ENCODE measurements at places on chromosomes 5 and 9.

DNA sequence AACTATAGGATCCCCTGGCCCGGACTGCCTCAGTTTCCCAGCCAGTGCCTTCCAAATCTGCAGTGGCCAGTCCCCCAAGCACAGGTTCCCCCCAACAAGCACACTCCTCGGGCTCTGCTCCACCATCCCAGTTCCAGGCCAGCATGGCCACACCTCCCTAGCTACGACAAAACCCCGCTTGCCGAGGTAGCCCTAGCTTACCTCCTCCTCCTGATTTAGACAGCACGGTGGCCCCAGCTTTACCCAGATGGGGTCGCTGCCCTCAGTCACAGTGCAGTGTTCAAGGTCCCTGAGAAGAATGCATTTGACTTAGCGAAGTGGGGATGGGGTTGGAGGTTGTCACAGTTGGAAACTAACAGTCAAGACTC lies 40.8 kb upstream of the GARNL3 start:
- DNase-seq, result no peak

- DNase-seq, result no peak
Measured at GRCh38 chr9:10112798-10113197, 500.0 kb downstream of the PTPRD start.

DNA sequence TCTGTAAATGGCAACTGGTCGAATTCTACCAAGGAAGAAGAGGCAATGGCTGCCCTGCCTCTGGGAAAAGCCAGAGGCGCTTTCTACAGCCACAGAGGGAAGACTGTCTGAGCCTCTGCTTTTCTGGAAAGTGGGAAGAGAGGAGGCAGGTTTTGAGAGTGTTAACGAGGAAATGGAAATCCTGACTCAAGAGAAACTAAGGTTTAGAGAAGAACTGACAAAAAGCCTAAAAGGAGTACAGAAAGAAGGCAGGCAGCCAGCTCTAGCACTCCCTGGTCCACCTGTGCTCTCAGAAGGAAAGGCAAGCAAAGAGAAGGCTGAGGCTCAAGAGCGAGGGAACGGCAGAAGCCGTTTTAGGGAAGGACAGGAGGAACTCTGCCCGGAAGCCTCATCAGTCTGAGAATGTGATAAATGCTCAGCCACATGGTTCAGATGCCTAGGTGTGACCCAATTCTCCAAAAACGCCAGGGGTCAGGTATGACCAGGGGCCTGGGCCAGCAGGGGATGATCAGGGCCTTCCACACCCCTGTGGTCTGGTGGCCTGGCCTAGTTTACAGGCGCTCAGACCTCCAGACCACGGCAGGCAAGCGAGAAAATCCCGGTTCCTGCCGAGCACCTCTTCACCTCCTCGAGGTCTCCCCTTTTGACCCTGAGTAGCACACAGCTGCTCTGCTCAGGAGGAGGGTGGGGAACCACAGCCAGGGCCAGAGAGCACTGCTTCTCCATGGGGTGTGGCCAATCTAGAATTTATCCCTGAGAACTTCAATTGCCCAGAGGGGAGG lies 79.9 kb upstream of the FBXW11 start:
- DNase-seq, result no peak

DNA sequence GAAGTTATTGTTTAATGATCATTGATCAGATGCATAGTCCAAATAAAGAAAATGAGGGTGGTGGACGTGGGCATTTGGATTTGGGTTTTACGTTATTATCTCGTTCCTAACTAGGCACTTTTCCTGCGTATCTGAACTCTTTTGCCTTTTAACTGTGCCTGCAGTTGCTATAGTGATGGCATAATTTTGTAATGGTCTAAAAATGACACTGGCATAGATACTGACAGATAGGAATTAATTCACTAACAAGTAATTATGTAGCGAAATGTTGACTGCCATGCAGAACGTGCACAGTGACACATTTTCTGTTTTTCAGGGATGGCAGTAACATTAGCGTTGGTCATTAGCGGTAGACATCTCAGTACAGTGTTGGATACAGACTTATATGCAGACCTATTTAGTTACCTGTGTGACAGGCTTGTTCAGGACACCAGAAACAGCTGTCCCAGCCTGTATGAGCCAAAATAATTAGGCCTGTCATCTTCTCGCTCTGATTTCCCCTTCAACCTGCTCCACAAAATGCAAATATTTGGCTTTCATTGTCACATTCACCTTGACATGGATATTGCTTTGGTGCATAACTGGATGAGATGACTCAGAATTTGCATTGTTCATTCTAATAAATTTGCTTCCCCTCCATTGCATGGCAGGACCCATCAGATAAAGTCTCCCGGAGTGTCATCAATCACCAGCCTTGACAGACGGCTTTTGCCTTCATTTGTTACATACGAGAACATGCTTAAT lies 413.3 kb upstream of the IRX1 start:
- no peak for DNase-seq

- DNase-seq, result no peak
Measured at GRCh38 chr5:60810438-60811085, 33.5 kb downstream of the ELOVL7 start.

DNA sequence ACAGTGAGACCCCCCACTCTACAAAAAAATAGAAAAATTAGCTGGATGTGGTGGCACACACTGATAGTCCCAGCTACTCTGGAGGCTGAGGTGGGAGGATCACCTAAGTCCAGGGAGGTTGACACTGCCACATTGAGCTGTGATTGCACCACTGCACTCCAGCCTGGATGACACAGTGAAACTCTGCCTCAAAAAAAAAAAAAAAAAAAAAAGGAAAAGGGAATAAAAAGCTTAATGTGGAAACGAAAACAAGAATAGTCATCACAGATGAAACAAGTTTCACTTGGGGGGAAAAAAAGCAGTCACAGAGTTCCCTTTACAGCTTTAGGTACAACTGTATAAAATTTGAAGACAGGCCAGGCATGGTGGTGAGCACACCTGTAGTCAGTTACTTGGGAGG lies 84.2 kb downstream of the FNBP1 start:
- DNase-seq, result no peak

DNA sequence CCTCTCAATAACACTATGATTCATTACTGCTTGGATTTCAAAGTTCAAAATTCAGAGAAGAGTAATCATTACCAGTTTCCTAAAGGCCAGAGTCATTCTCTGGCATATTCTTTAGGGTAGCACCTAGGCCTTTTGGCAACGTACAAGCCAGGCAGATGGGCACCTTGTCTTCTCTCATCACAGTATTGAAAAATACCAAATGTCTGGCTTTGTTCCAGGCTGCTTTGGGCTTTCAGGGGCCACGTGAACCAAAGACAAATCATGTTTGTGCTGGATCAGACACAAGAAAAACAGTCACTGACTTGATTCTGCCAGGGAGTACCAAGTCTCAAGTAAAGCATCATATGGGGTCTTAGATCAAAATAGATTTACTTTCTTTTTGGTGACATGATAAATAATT lies 15.5 kb downstream of the MEGF9 start:
- DNase-seq, result no peak

GRCh38 chr5:88765171-88765570 lies 117.8 kb downstream of the MEF2C start:
- no peak for DNase-seq

DNA sequence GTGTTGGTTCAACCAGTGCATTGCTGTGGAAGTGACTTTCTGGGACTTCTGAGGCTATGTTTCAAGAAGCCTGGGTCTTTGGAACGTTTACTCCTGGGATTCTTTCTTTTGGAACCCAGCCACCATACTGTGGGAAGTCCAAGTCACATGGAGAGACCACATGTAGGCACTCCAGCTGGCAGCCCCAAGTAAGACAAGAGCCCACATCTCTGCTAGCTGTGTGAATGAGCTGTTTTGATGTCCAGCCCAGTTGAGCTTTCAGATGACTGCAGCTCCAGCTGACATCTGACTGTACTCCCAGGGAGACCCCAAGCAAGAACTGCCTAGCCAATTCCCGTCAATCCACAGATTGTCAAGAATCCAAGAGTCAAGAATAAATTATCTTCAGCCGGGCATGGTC lies 60.1 kb upstream of the SPATA31D4 start:
- no peak for DNase-seq

DNA sequence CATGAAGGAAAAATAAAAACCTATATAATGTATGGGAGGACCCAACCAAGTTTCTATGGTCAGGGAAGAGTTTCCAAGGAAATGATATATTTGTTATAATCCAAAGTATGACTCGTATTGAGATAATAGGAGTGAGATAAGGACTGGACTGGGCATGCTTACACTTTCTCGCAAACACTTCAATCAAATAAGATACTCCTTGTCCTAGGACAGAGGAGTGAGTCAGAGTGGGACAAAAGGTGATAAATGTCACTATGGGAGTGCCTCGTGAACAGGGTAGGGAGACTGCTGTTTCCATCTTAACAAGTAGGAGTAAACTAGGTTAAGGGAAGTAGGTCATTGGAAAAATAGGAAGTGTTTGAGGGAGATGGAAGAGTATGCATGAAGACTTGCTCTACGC lies 47.2 kb downstream of the MACIR start:
- no peak for DNase-seq

- DNase-seq, result no peak
Measured at GRCh38 chr5:73437777-73438644, 10.6 kb downstream of the FOXD1 start.

- no peak for DNase-seq
Measured at GRCh38 chr5:102294886-102295395, 1.1 kb downstream of the SLCO4C1 start.

- no peak for DNase-seq
Measured at GRCh38 chr5:151338734-151339133, 8.6 kb downstream of the SLC36A2 start.

- DNase-seq, result no peak
Measured at GRCh38 chr9:38699337-38699736, 20.6 kb downstream of the FAM240B start.

DNA sequence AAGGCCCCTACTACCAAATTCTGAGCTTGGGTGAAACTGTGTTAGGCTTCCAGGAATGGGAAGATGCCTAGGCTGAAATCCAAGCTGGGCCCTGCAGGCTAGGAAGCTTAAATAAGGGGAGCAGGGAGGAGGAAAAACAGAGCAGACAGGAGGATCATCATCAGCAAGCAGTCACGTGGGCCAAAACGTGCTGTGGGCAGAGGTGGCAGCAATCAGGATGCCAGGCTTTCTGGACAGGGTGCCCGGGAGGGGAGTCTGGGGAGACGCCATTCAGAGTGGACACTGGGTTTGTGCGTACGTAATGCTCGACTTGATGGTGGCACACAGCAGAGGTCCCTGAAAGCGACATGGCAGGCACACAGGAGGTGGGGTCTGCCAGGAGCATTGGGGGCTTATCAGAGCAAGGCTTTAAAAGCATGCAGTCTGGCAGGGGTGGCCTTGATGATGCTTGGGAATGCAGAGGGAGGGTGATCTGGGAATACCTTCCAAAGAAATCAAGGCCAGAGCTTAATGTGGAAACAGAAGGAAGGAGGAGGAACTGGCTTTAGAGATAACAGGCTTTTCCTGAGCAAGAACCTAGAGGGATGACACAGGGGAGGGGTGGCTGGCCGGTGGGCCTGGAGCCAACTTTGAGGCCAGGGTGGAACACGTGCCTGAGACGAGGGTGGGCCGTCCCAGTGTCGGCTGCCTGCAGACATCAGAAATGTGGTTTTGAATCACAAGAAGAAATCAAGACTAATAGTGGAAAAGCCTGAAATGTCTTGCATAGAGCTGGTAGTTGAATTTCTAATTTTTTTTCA lies 212.5 kb downstream of the GADD45G start:
- no peak for DNase-seq

DNA sequence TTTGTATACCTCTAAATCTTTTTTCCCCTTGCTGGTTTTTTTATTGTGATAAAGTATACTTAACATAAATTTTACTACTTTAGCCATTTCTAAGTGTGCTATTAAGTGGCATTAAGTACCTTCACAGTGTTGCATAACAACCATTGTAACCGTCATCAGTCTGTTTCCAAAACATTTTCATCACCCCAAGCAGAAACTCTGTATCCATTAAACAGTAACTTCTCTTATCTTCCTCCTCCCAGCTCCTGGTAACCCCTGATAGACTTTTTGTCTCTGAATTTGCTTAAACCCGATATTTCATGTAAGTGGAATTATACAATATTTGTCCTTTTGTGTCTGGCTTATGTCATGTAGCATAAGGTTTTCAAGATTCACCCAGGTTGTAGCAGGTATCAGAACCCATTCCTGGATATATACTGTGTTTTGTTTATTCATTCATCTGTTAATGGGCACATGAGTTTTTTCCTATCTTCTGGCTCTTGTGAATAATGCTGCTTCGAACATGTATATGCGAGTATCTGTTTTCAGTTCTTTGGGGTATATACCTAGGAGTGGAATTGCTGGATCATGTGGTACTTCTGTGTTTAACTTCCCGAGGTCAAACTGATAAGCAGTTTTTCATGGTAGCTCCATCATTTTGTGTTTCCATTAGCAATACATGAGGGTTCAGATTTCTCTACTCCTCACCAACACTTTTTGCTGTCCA lies 66.4 kb downstream of the EHMT1 start:
- no peak for DNase-seq

- peak; percentile 83 for DNase-seq
Measured at GRCh38 chr9:136978073-136978864, 965 bp downstream of the PTGDS start.

GRCh38 chr5:151671950-151672349 lies 14.8 kb downstream of the SPARC start:
- no peak for DNase-seq

- no peak for DNase-seq
Measured at GRCh38 chr9:87650611-87651295, 75.2 kb upstream of the CTSL start.

DNA sequence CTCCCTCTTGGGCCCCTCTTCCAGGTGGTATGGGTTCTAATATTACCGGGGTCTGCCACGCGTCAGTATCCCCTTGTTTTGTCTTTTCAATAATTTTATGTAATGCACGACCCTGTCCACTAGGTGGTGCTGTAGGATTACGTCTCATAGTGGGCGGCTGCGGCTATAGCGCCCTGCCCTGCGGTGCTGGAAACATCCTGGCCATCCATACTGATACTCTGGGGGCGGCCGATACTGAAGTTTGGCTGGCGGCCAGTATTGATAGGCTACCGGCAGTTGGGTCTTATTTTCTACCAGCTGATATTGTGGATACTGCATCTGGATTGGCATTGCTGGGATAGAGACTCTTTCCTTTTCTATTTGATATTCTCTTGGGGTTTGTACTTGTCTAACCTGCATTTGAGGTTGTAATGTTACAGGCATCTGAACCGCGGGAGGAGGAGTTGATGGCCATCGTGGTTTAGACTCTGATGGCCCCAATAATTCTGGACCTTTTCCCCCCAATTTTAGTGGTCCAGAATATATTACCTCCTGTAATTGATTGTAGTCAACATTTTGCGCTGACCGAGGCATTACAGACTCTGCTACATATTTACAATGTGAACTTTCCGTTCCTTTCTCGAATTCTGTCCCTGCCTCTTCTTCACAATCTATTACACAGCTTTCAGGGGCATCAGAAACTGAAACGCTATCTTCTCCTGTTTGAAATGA lies 3.3 kb upstream of the TMEM141 start:
- peak; percentile 67 for DNase-seq

- no peak for DNase-seq
Measured at GRCh38 chr9:121837113-121837961, 185.9 kb downstream of the DAB2IP start.

GRCh38 chr9:89747596-89747995 lies 142.8 kb downstream of the GADD45G start:
- DNase-seq, result no peak

- DNase-seq, result no peak
Measured at GRCh38 chr5:98570010-98570409, 203.5 kb upstream of the RGMB start.

- no peak for DNase-seq
Measured at GRCh38 chr5:148702019-148702596, 47.8 kb upstream of the HTR4 start.

All from germinal center (tissue), 1 donor.